Stimulated activated CD4-positive, alpha-beta T cell treated with anti-CD3 and anti-CD28 coated beads, Interleukin-15, amount 100 ng/mL, for 1 hour (primary cell): ENCODE measurements at places on chromosomes 3 and 15.

GRCh38 chr3:142566096-142566495, 12.4 kb downstream of the ATR start:
- DNase-seq = no peak

- no peak for DNase-seq
Measured at GRCh38 chr3:155737844-155738460, 6.9 kb downstream of the PLCH1 start.

DNA sequence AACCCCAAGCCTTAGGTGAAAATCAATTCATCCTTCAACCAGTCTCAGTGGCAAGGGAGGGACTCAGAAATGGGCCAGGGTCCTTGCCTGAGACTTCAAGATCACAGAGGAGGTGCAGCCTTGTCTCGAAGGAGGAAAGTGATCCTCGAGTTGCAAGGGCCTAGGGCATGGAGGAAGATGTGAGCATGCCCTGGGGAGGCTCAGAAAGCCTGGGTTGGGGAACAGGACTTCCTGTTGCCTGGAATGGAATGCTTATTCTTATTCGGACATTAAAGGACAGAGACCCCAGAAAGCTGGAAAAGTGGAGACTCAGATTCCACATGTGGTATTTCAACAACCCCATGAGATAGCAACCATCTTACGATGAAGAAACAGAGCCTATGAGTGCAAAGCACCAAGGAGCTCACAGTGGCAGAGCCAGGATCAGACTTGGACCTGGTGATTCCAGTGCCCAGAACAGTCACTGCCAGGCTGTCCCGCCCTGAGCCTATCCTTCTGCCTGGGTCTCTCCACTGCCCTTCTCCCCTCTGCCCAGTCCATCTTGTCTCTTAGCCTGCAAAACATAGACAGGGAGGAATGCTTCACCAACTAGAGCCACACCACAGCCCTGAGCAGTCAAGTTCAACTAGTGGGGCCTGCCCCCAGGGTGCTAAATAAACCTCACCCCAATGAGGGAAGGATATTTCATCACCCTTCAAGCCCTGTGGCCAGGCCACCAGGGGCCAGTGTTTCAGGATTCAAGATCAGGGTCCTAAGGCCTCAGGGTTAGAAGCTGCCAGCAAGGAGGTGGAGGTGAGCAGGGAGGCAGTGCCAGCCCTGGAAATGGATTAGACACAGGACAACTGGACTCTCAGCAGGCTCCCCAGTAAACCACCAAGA, 21.9 kb downstream of the DAPK2 start:
- no peak for DNase-seq

- no peak for DNase-seq
Measured at GRCh38 chr3:56622381-56622780, 60.7 kb downstream of the TASOR start.

DNA sequence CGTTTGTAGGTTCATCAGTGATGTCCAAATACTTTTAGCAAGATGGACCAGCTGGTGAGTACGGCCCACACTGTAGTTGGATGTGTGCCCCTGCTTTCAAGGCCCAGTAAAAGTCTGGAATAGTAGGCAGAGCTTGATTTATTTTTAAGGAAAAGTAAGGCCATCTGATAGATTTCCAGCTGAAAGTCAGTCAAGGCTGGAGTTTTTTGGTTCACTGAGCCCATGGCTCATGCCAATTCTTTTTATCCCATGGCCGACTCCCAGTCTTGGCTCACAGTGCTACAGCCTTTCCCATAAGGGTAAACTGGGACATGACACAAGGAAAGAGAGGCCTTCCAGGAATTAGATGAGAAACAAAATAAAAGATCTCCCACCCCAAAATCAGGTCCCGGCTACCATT, 13.5 kb downstream of the CCDC80 start:
- no peak for DNase-seq

DNA sequence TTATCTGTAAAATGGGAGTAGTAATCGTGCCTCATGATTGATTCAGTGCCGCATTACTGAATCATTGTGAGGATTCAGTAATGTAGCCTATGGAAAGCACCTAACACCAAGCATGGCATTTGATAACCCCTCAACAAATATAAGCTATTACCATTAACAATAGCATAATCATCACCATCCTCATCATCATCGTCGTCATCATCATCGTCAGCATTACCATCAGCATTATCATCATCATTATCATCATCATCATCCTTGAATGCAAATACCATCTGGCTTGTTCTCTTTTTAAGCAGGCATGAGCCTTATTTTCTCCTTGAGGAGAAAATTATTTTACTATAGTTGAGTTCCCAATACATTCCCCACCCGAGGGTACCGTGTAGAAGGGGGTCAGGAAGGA, 115.4 kb upstream of the PTPRG start:
- no peak for DNase-seq

- DNase-seq = no peak
Measured at GRCh38 chr3:135023996-135024658, 229.1 kb downstream of the EPHB1 start.

GRCh38 chr3:14633417-14633816, 18.1 kb upstream of the CCDC174 start:
- DNase-seq = no peak

DNA sequence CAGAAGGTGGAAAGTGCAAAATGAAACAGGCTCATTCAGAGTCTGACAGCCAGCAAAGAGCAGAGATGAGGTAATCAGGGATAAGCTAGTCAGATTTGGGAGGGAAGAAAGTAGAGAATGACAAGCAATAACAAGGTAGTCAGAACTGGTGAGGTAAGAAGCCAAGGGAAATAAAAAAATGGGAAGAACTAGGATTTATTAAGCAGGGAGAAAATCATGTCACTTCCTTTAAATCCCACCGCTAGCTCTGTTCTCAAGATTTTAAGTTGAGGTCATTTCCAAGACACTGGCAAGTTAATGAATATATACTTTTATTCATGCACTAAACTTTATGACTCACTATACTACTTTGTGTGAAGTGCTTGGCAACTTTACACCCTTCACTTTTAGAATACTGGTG, 1106.8 kb downstream of the IGSF11 start:
- DNase-seq = no peak

DNA sequence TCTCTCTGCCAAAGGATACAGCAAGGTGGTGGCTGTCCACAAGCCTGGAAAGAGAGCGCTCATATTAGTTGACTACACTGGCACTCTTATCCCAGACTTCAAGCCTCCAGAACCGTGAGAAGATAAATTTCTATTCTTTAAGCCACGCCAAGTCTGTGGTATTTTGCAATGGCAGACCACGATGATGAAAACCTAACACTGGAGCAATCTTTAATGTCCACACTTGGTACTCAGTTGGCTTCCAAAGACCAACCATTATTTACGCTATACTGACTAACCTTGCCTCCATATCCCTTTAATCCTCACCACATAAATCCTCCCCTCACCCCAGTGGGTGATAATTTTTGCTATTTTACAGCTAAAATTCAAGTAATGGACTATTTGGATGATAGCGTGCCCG, 16.9 kb upstream of the LACTB start:
- no peak for DNase-seq

GRCh38 chr15:50059203-50059772, 59.7 kb downstream of the ATP8B4 start:
- DNase-seq = no peak

DNA sequence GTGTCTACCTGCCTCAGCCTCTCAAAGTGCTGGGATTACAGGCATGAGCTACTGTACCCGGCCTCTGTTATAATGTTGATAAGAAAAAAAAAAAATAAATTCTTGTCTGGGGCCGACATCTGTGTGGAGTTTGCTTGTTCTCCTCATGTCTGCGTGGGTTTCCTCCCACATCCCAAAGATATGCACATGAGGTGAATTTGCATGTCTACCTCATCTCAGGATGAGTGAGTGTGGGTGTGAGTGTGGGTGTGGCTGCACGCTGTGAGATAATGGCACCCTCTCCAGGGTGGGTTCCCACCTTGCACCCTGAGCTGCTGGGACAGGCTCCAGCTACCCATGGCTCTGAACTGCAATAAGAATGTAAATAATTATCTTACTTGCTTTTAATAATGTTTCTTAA, 25.9 kb upstream of the UACA start:
- no peak for DNase-seq

GRCh38 chr3:52429031-52429430, 15.9 kb downstream of the SEMA3G start:
- no peak for DNase-seq

GRCh38 chr3:82978368-82978767, 1216.9 kb upstream of the GBE1 start:
- DNase-seq = no peak

DNA sequence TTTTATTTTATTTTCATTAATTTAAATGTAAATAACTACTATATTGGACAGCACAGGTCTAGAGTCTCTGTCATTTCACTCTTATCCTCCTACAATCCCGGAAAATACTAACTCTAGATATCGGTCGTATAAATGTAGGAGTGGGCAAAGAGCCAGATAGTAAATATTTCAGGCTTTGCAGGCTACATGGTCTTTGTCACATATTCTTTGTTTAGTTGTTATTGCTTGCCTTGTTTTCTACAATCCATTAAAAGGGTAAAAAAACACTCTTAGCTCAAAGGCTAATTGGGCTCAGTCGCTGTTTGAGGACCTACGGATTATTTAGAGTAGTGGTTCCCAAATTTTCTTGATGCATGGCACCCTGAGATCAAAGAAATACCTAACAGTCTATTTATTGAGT, 1.7 kb downstream of the KNL1 start:
- no peak for DNase-seq

- no peak for DNase-seq
Measured at GRCh38 chr3:126514161-126514560, 3.4 kb downstream of the UROC1 start.

DNA sequence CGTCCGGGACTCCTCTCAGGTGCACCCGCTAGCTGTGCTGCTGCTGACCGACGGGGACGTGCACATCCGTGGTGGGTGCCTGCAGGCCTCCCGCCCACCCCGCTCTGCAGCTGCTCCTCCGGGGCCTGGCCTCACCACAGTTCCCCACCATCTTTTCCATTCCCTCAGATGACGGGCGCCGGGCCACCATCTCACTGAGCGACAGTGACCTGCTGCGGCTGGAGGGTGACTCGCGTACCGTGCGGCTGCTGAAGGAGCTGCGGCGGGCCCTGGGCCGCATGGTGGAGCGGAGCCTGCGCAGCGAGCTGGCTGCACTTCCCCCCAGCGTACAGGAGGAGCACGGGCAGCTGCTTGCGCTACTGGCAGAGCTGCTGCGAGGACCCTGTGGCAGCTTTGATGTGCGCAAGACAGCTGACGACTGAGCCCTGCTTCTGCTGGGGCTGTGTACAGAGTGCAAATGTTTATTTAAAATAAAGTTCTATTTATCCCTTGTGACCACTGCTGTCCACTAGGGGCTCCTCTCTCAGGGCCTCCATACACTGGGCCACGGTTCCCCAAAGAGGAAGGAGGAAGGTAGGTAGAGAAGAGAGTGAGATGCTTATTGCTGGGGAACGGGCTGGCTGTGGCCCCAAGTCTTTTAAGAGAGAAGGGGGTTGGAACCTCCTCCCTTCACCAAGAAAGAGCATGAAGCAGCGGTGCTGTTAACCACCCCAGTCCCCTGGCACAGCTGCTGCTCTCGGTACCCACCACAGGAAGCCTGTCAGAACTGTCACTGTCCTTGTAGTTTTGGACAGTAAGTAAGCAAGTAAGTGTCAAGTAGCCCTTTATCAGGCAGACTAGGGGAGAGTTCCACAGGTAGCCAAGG, 47.0 kb downstream of the DHX30 start:
- DNase-seq = no peak

GRCh38 chr3:46971742-46972141, 4.8 kb downstream of the CCDC12 start:
- no peak for DNase-seq

DNA sequence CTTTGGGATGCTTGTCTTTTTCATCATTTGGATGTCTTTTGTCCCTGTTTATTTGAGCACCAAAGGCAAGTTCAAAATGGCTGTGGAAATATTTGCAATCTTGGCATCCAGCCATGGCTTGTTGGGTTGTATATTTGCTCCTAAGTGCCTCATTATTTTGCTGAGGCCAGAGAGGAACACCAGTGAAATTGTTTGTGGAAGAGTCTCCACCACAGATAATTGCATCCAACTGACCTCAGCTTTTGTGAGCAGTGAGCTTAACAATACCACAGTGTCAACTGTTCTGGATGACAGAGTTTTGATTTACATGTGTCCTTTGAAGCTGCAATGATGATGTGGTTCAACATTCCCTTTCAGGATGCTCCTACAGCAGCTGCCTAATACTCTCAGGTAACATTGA, 83.0 kb upstream of the KCNAB1 start:
- DNase-seq = no peak

GRCh38 chr3:155494332-155494731, 200.8 kb upstream of the STRIT1 start:
- no peak for DNase-seq

GRCh38 chr3:134369861-134370596, 4.2 kb downstream of the AMOTL2 start:
- no peak for DNase-seq

GRCh38 chr3:29757054-29757777, 476.3 kb downstream of the RBMS3 start:
- DNase-seq = no peak

DNA sequence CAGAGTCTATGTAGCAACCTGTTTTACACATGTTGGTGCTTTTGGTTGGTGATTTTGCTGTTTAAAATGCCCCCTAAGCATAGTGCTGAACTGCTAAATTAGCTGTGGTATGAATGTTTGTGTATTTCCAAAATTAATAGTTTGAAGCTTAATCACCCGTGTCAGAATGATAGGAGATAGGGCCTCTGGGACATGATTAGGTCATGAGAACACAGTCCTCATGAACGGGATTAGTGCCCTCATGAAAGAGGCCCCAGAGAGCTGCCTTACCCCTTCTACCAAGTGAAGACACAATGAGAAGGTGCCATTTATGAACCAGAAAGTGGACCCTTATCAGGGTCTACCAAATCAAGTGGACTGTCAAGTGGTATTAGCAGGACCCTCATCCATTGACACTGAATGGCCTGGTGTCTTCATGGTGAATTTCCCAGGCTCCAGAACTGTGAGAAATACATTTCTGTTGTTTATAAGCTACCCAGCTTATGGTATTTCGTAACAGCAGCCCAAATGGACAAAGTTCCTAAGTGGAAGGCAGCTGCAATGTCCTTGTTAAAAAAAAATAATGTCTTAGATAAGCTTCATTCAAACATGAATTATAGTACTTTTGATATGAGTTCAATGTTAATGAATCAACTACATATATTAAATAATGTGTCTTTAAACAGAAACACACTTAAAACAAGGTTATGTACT, 37.7 kb upstream of the FRMD4B start:
- no peak for DNase-seq
